ENCODE measurements at places on chromosomes 11 and 22. TPM values are rescaled to one million over a fixed set of nuclear protein-coding genes. Genes with fewer than 3 reads are reported as not detected.

DNA sequence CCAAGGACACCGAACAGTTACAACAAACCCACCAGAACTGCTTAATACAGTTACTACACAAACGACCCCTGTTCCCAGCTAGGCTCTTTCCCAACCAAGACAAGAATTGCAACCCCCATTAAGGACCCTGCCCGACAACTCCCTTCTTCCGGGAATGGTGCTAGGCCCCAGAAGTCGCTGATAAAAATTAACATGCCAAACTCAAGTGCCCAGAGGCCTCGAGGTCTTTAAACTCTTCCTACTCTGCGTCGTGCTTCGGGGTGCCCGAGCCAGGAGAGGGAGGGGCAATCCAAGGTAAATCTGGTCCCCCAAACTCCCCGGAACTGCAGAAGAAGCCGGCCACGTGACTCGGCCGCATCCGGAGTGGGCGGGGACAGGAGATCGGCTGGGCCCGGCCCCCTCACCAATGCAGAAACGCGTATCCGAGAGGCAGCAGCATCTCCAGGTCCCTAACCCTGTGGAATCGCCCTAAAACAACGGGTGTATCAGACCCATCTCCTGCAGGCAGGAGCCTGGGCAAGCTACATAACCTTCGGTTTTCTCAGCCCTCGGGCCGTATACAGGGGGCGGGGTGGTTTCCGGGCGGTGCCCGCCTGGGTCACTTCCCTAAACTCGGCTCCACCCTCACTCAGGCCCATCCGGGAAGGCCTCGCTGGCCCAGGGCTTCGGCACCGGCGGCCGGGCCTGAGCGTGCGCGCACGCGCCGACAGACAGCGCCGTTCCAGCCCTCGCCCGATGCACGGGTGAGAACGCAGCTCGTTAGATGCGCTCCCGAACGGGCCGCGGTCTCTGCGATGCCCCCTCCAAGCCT is 1.1 kb downstream of the CFL1 start:
- DNase-seq: no peak

DNA sequence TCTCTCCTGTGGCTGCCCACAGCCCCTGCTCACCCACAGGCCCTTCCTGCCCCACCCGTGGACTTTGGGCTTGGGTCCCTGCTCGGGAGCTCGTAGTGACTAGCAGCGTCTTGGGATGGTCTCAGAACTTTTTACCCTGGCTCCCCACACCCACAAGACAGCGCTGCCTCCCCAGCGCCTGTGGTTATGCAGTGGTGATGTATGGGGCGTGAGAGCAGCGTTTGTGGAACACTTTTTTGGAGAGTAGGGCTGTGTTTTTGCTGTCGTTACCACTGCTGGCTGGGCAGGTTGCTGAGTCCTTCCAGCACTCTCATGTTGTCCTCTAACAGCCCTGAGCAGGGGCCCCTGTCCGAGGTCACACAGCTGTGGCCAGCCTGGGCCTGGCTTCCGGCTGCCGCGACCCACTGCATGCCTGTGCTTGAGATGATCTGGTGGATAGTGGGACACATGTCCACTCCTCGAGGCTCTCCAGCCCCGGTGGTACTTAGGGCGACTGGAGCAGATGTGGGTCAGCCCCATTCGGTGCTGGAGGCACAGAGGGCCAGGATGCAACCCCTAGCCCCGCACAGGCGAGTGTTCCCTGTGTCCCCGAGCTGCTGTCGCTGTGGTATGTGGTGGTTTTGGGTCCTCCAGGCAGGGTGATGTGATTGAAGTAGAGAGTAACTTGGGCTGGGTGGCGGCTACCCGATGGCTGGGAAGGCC is 7.1 kb upstream of the GRAMD4 start:
- no peak for DNase-seq

- no peak for DNase-seq
These were observed 104.4 kb upstream of the PARVA start for GRCh38 chr11:12272821-12273617.

GRCh38 chr11:68549789-68550484 is 89.4 kb downstream of the PPP6R3 start:
- no peak for DNase-seq

Gene OR8B4
- polyA plus RNA-seq: not detected

Gene SCUBE2
- 24.5 TPM for polyA plus RNA-seq

Gene SOX6
- polyA plus RNA-seq: 1.6 TPM
